Epithelial cell of esophagus (primary cell): ENCODE measurements at places on chromosomes 1 and 21.
A peak's percentile ranks its signal among the peaks of the same experiment; 100 is the strongest.

DNA sequence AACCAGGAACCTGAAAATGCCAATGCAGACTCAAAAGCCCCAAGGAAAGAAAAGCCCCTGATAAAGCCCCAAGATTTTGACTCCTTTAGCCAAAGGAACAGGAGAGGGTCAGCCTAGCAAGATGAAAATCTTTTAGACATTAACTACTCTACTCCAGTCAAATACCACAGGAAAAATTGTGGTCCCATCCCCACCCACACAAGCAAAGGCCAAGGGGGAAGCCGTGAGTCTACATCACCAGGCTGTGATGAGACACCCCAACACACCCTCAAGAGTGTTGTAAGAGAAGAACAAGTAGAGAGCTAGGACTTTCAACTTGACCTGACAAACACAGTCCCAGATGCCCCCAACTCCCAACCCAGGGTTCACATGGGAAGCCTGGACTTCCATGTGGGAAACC is 192.8 kb upstream of the NR5A2 start:
- no peak for DNase-seq

DNA sequence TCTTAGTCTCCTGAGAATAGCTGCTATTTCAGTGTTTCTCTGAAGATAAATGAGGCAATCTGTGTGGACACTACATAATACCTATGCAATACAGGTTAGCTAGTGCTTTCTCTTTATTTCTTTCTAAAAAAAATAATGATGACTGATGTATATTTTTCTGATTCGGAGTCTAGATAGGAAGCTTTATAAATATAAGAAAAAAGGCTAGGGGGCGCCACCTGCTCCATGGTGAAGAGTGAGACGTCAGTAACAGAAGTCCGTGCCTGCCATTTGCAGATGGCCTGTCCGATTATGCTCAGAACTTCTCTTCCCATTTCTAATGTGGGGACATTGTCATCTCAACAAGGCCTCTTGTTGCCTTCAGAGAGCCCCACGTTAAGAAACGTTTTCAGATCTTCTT is 26.4 kb downstream of the QSOX1 start:
- no peak for DNase-seq

GRCh38 chr1:223531742-223532341 is 133.7 kb downstream of the CAPN8 start:
- peak; percentile 59 for DNase-seq

GRCh38 chr1:50615036-50615750 is 191.9 kb upstream of the DMRTA2 start:
- DNase-seq = no peak

GRCh38 chr1:26998429-26999300 is 5.2 kb downstream of the TRNP1 start:
- DNase-seq = peak; percentile 90

GRCh38 chr1:22641906-22642636 is 1.4 kb upstream of the C1QC start:
- DNase-seq = peak; percentile 50

DNA sequence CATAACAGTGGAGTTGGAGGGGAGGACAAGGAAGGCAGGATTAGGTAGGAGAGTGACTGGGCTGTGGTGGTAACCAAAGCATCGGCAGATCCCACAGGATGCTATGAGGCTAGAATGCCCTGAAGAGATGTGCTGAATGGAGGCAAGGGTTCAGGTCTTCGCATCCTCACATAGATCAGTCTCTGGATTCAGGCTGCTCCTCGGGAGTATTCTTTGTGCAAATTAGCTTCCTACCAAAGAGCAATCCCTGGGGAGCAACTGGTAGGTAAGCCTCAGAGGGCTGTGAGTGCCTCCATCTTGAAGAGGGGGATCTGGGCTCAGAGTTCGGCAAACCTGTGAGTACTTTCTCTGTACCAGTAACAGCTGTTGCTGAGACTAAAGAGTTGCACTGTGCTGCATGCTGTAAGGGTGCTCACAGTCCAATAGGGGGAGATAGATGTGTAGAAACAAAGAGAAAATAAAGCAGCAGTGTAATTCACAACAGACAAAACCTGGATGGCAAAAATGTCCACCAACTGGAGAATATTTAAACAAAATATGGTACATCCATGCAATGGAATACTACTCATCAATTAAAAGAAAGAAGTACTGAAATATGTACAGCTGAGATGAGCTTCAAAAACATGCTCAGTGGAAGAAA is 322.4 kb upstream of the DEPDC1 start:
- DNase-seq = peak; percentile 28

- no peak for DNase-seq
Observed at GRCh38 chr21:36646645-36647044, 52.3 kb upstream of the SIM2 start.

DNA sequence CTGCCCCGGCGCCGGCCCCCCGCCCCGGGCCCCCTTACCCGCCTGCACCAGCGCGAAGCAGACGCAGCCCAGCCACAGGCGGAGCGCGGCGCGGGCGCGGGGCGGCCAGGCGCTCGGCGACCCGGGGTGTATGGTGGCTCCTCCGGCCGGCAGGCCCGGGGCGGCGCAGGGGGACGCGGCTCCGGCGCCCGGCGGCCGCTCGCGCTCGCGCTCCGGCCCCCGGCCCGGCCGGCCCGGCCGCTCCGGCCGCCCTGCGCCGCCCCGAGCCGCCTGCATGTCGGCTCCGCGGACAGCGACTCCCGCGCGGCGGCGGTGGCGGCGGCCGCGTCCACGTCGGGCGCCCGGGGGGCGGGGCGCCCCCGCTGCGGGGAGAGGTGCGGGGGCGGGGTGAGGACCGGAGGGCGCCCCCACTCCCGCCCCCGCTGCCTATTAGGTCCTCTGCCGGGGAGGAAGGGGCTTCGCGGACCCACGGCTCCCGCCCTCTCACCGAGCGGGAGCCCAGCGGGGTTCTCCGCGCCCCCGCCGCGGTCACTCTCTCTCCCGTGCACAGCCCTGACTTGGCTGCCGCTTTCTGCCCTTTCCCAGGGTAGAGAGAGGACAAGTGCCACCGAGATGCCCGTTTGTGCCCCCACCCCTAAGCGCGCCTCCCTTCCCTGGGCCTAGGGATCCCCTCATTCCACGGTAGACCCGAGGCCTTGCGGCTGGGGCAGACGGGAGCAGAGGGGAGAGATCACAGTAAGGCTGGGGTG is at the start of gene FNDC5:
FNDC5 (minus strand) TSS at position 298 of the 749 bp plus-strand sequence.
- DNase-seq = no peak

- peak; percentile 29 for DNase-seq
Observed at GRCh38 chr1:147852706-147853225, 49.8 kb upstream of the GJA8 start.

DNA sequence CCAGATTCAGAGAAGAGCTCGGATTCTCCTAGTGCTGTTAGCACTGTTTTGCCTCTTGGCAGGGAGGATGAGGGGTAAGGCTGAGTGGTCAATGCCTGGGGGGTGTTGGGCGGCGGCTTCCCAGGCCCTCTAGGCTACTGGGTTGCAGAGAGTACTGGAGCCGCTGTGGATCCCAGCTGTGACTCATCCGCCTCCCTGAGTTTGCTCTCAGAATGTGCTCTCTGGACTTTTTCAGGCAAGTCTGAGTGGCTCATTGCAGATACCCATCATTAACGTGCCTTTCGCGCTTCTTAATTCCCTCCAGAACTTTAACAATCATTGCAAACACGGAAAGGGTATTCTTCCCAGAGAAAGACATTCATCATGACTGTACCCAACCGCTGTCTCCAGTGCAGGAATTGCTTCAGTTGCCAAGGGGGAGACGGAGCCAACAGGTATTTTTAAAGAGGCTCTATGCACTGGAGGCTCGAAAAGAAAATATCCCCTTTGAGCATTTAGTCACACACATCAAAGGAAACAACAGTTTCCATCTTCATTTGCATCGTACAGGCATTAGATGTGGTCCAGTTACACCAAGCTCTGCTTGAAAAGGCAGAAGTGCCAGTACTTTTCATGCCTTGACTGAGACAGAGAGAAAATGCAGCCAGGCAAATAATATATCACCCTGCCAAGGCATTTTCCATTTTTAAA is 14.4 kb upstream of the CAMTA1 start:
- DNase-seq = peak; percentile 76

DNA sequence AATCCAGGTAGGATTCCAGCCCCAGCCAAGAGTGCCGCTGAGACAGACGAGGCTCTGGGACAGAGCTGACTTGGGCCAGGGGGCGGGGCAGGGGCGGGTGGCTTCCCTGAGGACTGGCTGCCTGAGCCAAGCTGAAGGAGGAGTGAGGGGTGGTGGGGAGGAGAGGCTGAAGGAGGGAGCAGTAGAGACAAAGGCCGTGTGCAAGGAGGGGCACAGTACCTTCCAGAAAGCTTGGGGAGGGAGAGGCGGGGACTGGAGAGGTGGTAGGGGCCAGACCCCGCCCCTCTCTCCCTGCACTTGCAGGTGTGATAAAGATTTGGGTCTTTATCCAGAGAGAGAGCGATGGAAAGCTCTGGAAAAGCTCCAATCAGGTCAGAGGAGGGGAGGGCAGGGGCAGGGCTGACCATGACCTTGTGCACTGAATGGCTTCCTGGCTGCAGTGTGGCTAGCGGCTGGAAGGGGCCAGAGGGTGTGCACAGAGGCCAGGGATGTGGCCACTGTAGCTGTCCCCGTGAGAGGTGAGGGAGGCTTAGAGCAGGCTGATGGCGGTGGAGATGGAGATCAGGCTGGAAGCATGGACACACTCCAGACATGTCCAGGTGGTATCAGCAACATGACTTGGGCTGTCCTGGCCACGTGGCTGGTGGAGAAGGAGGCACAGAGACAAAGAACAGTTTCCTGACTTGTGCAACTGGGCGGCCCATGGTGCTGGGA is 6.7 kb upstream of the EPHA8 start:
- no peak for DNase-seq

GRCh38 chr1:30399026-30399425 is 324.4 kb downstream of the MATN1 start:
- DNase-seq = no peak

GRCh38 chr1:245901565-245901964 is 605.5 kb downstream of the SMYD3 start:
- DNase-seq = no peak

GRCh38 chr1:5485436-5485835 is 506.8 kb downstream of the NPHP4 start:
- DNase-seq = no peak

- DNase-seq = peak; percentile 69
Observed at GRCh38 chr1:212229654-212230053, 55.6 kb upstream of the PPP2R5A start.

GRCh38 chr1:108854221-108855019 is 2.5 kb downstream of the AKNAD1 start:
- no peak for DNase-seq

GRCh38 chr1:217747156-217747769 is 116.1 kb downstream of the SPATA17 start:
- DNase-seq = peak; percentile 44

GRCh38 chr1:153552335-153552734 is 3.3 kb upstream of the S100A3 start:
- DNase-seq = peak; percentile 39

DNA sequence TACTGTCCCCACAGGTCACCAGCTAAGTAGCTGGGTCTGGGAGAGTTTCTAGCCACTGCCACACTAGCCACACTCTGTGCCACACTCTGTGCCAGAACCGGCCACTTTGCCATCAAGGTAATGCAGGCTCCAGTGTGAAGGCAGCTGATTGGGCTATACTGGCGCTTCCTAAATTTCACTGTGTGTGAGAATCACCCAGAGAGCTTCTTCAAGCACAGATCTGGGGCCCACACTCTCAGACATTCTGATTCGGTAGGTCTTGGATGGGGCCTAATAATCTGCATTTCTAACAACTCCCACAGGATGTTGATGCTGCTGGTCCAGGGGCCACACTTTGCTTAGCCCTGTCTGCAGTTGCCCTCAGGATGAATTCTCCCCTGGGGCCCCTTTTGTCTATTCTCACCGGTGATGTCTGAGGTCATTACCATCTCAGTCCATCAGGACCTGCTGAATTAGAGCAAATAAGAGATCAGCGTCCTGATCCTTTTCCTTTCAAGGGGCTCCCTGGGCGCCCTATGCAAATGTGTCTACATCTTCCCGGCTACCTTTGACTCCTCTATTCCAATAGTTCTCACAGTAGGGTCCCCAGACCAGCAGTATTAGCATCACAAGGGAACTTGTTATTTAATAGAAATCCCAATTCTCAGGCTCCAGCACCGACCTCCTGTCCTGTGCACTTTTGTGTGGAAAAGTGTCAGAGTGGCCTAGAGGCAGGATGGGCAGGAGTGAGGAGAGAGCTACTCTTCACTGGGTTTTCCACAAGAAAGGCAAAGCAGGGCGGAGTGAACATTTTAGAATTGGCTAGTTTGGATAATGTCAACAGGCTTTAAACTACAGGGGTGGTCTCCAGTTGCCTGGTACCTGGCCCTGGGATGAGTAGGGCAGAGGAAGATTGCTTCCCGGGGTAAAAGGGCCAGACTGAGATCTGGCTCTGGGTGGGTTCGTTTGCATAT is 24.7 kb upstream of the LRRN2 start:
- DNase-seq = no peak

DNA sequence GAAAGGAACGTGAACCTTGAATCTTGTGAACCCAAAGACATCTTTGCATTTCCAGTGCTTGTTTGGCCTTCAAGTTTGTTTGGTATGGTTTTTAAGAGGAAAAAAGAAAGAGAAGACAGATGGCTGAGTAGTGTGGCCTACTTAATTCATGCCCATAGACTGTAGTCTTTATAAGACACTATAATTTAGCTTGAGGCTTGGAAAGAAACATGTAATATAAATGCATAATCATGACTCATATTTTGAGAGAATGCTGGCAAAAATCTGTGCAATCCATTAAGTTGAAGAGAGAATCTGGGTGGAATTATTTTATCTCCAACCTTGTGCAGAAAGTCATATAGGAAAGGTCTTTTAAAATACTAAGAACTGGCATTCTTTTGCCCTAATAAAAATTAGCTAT is 179.3 kb downstream of the SIPA1L2 start:
- no peak for DNase-seq

GRCh38 chr1:15451014-15451722 is 5.4 kb upstream of the CELA2A start:
- no peak for DNase-seq
